ENCODE measurements at places on chromosomes 6 and 20.

GRCh38 chr6:80640176-80640575 lies 533.7 kb downstream of the BCKDHB start:
- no peak for DNase-seq

DNA sequence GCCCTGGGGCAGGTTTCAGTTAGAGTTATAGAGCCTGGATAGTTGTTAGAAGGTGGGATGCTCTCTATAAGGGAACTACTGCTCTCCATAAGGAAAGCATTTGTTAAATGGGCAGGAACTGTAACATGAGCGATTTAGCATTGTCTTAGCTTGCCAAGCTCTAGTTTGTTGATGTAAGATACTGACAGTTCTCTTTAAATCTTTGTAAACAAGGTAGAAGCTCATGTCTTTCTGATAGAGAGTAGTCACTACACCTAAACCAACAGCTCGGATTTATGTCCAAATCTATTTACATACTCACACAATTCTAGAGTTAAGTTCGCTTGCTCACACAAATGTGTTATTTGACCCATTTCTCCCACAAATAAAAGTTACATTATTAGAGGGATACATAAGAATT lies 87.3 kb downstream of the PLCB1 start:
- no peak for DNase-seq

- DNase-seq: no peak
Measured at GRCh38 chr6:40394381-40394780, 192.8 kb downstream of the LRFN2 start.

DNA sequence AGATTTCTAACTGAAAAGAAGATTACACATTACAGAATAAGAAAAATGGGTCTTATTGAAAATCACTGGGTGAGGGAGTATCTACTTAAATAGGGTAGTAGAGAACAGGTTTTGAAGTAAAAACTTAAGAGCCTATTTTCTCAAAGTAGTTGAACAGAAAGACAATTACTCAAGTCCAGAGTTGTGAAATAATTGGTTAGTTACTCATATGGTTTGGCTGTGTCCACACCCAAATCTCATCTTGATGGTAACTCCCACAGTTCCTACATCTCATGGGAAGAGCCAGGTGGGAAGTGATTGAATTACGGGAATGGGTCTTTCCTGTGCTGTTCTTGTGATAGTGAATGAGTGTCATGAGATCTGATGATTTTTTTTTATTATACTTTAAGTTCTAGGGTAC lies 1035.3 kb upstream of the GJE1 start:
- DNase-seq: no peak

DNA sequence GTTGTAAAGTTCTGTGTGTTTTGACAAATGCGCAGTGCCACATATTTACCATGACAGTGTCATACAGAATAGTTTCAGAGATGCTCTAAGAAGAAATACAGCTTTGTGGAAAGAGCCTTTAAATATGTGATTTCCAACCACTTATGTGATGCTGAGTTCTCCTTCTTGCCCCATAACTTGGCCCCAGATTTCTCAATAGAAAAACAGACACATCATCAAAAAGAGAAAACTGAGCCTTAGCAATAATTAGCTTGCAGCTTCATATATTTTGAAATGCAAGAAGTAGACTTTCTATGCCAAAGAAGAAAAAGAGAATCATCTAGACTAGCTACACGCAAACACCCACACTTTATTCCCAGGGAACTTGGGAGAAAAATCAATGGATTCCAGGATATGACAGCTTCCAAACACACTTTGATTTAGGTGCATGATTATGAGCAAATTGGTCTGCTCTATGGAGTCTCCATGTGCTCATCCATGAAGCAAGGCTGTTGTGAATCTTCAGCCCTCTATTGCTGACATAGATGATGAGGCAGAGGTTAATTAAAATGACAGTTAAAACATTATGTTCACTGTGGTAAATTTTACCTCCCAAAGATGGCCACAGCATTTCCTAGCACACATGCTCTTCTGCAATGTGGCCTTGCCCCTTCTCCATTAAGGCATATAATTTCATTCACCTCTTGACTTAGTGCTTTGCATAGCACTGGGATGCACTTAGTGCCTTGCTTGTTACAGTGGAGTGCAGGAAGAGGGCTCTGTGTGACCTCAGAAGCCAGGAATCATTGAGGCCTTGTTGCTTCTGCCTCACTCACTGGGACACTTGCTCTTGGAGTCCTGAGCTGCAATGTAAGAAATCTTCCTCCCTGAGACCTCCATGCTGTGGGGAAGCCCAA lies 174.6 kb downstream of the SYNDIG1 start:
- no peak for DNase-seq

- DNase-seq: no peak
Measured at GRCh38 chr6:38311201-38311600, 328.5 kb downstream of the BTBD9 start.

DNA sequence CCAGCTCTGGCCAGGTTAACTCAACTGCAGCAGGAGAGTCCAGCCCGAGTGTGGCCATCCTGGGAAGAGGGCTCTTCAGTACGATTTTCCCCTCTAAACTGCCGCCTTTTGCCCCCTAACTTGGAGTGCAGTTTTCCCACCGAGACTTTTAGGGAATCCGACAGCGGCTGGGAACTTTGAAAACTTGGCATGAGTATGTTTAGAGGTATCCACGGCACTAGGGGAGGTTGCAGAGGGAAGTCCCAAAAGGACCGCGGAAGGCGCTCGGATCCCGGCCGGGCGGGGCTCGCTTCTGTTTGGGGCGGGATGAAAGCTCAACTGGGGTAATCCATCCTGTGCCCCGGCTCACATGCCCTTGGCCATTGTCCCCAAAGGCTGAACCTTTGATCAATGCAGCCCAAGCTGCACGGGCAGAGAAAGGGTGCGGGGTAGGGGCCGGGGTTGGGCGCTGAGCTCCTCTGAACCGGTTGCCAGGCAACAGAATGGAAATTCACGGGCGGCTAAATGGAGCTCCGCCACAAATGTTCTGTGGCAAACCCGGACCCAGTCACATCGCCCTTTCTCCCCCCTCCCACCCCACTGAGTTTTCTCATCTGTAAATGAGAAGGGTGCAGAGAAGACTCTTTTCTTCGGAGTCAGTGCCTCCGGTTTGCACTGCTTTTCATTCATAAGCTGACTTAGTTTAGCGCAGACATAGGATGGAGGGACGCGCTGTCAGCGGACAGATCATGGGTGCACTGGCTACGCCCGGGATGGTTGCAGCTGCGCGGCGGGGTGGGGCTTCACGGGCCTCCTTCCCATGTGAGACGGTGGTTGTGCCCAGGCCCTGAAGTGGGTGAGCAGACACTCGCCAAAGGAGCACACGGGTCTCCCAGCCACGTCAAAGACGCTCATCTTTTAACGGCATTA lies 2.3 kb downstream of the BMP6 start:
- DNase-seq: no peak

DNA sequence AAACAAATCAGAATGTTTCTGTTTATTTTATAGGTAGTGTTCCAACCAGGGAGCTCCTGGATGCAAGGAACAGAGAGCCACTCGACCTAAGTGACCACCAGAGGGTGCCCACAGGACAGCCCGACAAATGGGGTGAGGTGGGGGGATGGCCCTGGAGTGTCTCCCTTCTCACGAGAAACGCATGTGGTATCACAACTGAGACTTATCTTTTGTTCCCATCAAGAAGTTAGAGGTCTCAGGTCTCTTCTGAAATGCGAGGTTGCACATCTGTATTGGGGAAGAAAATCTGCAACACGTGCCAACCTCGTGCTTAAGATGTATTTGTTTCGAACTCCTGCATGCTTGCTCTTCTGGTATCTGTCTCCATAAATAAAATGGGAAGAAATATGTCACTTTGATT lies 104.0 kb downstream of the ISM1 start:
- no peak for DNase-seq

GRCh38 chr20:1427457-1428054 lies 34.7 kb upstream of the FKBP1A start:
- DNase-seq: no peak

DNA sequence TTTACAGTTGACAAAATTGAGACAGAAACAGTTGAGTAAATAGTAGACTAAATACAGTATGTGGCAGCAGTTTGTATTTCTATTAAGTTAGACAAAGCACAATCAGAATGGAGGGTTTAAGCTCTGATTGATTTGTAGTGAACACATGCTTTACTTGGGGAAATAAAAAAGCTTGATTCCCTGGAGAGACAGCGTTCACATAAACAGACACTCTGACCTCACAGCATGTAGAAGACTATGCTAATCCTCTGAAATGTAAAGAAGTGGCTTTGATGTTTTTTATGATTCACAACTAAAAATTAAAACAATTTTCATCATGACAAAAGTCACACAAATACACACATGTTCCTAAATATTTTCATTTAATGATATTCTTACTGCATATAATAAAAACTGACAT lies 126.9 kb upstream of the FAM83B start:
- DNase-seq: no peak

- no peak for DNase-seq
Measured at GRCh38 chr6:74256781-74257180, 560.8 kb downstream of the CD109 start.

GRCh38 chr6:85669735-85670194 lies 27.1 kb upstream of the SYNCRIP start:
- no peak for DNase-seq

DNA sequence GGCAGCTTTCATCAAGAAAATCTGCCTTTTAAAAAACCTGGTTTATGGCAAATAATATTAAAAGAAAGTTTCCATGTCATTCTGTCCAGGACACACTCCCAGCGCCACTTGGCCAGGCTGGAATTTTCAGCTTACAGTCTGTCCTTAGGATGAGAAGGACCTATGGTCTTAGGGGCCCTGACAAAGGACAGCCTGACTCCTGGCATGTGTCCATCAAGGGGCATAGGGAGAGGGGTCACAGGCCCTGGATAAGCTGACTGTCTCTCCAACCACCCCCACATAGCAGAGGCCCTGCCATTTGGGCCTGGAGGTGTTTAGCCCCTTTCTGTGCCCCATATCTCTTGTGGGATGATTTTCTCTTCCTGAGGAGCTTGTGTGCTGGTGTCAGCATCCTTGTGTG lies 60.6 kb downstream of the ADTRP start:
- DNase-seq: no peak

DNA sequence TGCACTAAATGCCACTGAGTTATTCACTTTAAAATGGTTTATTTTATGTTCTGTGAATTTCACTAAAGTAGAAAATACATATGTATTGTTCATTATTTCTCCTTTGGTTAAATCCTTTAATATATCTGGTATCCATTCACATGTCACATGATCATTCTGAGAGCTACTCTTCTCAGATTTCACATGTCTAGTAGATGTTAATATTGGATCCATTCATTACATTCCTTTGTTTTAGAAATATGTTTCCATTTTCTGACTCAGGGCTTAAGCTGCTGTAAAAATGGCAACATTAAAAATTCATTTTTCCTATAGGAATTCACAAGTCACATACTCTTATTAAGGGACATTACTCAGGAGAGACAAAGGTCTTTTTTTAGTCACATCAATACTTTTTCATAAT lies 205.4 kb downstream of the ZFAND3 start:
- no peak for DNase-seq

- no peak for DNase-seq
Measured at GRCh38 chr20:57605878-57606277, 14.3 kb downstream of the ZBP1 start.

- no peak for DNase-seq
Measured at GRCh38 chr6:140897804-140898573, 1234.7 kb upstream of the GJE1 start.

GRCh38 chr6:52552278-52552643 lies 24.6 kb downstream of the TRAM2 start:
- DNase-seq: no peak

DNA sequence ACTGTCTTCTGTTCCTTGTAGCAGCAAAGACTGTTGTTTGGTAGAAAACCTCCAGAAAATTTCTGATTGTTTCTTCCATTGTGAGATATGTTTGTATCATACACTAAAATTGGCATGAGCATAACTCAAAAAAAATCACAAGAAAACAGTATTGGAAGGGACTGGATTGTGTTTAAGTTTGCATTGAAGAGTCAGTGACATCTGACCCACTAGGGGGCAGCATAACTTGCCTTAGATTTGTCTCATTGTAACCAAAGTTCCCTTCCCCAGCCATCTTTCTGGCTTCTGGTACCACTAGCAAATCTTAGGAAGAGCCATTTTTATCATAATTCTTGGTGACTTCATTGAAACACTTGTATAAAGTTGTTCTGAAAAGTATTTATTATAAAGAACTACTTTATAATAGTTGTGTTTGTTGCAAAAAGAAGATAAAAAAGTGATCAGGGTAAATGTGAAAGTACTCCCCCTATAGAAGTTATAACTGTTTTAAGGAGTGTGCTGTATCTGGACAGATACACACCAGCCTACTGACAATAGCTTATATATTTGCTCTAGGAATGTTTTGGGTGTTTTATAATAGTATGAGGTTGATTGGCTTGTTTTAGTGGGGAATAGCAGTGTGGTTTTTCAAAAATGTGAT lies 7.7 kb downstream of the CSTF1 start:
- no peak for DNase-seq

GRCh38 chr6:109242925-109243324 lies 139.3 kb downstream of the CD164 start:
- DNase-seq: no peak

GRCh38 chr6:139164001-139164400 lies 29.1 kb downstream of the HECA start:
- no peak for DNase-seq

DNA sequence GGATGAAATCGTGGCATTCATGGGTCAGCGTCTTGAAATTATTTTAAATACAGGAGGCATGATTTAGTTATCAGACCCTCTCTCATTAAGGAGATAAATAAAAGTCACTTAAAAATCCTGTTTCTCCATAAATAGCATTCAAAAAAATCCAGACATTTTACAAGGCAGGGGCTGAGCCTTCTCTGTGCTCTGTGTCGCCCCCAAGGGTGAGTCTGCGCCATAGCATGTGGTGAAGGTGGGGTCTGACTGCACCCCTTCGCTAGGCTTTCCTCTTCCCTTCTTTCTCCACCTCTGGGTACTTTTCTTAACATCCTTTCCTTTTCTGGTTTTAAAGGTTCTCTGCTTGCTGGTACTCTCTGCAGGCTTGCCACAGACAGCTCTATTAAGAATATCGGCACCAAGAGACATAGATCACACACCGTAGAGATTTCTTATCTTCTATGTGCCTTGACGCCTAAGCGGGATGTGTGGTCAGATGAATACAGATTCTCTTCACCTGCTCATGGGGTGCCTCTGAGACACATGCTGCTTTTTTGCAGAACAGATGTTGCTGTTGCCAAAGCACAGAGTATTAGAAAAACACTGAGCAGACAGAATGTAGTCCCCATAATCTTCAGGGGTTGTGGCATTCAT lies 20.1 kb upstream of the FAM209A start:
- DNase-seq: peak; percentile 5

DNA sequence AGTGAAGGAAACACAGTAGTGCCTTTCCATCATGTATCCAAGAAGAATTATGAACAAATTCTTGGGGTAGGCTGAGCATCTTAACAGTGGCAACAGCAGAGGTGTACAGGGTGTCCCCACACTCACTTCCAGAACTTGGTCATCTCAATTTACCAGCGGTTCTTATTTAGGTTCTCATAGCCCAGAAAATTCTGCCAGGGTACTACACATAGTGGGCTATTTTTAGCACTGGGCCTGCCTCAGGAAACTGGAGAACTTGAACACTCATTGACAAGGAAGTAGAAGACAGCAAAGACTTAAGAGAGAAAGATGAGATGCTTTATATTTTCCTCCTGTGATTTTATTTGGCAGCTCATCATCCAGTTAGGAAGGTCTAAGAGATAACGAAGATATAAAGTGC lies 71.8 kb upstream of the PHIP start:
- DNase-seq: no peak

GRCh38 chr6:3324262-3324942 lies 65.7 kb downstream of the PSMG4 start:
- no peak for DNase-seq
